K562 (cell line): ENCODE measurements at places on chromosomes 7 and 10.

GRCh38 chr7:131604841-131605279, 48.4 kb upstream of the PODXL start:
- no peak for DNase-seq

DNA sequence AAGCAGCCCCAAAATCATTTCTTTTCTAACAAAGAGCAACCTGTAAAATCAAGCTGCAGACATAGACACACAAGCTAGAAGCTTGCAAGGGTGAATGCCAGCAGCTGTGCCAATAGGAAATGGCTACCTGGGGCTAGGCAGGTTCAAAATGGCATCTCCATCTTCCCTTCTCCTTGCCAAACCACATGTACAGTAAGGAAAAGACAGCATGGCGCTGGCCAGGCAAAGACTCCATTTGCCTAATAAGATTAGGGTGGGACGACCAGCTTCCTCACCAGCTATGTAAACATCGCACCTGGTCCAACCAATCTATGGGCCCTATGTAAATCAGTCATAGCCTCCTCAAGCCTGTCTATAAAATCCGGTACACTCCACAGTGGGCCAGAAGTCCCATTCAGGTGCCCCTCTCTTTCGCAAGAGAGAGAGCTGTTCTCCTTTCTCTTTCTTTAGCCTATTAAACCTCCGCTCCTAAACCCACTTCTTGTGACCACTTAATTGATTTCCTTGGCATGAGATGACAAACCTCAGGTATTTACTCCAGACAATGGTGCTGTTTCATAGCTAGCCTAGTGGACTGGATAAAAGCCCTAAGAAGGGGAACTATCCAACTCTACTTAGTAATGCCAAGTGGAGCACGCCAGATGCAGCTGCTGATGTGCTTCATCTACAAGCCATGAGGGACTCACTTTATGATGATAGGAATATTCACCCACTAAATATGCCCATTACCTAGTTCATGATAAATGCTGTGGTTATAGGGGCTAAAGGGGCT, 44.1 kb downstream of the HTR7 start:
- DNase-seq: no peak

DNA sequence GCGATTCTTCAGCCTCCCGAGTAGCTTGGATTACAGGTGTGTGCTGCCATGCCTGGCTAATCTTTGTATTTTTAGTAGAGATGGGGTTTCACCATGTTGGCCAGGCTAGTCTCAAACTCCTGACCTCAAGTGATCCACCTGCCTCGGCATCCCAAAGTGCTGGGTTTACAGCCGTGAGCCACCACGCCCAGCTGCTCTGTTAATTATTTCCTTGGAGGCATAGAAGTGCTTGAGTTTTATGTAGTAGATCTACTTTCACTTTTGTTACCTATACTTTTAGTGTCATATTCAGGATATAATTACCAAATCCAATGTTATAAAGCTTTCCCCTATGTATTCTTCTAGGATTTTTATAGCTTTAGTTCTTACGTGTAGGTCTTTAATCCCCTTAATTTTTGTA, 1093.0 kb downstream of the GATA3 start:
- DNase-seq: no peak

- no peak for DNase-seq
Observed at GRCh38 chr10:127283576-127283975, 87.2 kb upstream of the INSYN2A start.

DNA sequence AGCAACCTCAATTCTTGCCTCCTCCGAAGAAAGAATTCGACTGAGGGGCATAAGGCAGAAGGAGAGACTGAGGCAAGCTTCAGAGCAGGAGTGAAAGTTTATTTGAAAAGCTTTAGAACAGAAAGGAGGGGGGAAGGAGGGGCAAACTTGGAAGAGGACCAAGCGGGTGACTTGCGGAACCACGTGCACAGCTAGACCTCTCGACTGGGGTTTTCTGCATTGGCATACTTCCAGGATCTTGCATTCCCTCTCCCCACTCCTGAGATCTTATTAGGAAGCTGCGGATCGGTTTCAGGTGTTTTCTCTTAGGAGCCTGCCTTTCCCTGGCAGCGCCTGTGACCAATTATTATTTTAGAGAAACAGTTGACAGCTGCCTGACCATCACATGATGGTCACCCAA, 20.3 kb upstream of the CPXM2 start:
- DNase-seq: no peak
